ENCODE measurements at places on chromosomes 3 and 15.
A peak's percentile ranks its signal among the peaks of the same experiment; 100 is the strongest.

- no peak for DNase-seq
Measured at GRCh38 chr3:8503871-8504610, 2.4 kb downstream of the LMCD1 start.

- peak; percentile 50 for DNase-seq
Measured at GRCh38 chr3:136750209-136750896, 1.8 kb downstream of the STAG1 start.

- DNase-seq, result peak; percentile 60
Measured at GRCh38 chr3:36893137-36893557, 51.7 kb downstream of the TRANK1 start.

GRCh38 chr15:51853998-51854397, 24.5 kb downstream of the TMOD3 start:
- DNase-seq, result no peak

DNA sequence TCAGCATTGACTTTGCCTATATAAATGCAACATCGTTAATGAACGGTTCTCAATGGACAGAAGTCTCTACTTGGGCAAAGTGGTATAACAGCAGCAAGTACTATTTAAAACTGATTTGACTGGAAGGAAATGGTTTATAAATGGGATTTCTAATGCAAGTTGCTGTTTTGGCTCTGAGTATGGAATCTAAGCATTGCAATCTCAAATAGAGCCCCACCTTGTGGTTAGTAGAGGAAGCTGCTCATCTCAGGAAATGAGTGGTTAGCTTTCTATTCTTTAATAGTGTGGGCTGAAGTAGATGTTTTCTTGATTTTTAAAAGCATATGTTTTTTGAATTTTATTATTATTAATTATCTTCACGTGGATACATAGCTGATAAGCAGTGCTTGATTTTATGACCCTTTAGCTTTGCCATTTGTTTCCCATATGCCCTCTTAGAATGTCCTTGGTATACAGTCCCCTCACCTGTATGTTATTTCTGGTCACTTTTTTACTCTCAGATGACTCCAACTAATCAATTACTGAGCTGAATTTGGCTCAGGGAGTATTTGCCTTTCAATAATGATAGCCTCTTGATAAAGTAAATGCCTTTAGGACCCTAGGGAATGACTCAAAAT, 67.1 kb downstream of the OXSM start:
- DNase-seq, result peak; percentile 61

DNA sequence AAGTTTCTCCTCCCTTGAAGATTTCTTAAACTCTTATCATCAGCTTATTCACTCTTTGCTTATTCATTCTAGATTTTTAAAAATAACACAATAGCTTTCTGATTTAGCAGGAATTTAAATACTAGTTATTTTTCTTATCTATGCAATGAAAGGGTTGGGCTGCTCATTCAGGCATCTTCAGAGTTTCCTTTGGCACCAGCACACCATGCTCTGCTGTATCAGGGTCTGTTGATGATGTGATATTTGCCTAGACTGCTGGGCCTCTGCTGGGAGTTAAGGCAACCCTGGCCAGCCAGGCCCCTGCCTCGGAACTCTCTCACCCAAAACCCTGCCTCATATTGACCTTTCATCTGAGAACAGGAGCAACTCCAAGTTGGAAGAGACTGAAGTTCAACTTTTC, 35.0 kb downstream of the DRD3 start:
- DNase-seq, result no peak

- DNase-seq, result no peak
Measured at GRCh38 chr3:41356775-41357174, 157.5 kb downstream of the CTNNB1 start.

DNA sequence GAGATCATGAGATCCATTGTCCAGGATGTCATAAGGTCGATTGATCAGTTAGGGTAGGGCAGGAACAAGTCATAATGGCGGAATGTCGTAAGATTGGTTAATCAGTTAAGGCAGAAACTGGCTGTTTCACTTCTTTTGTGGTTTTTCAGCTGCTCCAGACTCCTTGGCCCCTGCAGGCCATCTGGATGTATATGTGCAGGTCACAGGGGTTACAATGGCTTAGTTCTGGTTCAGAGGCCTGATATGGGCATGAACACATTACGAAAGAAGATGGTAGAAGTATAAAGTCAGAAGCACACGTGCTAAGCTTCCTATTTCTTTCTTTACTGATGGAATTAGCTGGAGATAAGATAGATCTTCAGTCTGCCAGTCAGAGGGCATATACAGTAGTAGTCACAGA, 315.4 kb upstream of the LRRC3B start:
- DNase-seq, result no peak

GRCh38 chr3:172717493-172718088, 6.7 kb upstream of the NCEH1 start:
- DNase-seq, result peak; percentile 45

DNA sequence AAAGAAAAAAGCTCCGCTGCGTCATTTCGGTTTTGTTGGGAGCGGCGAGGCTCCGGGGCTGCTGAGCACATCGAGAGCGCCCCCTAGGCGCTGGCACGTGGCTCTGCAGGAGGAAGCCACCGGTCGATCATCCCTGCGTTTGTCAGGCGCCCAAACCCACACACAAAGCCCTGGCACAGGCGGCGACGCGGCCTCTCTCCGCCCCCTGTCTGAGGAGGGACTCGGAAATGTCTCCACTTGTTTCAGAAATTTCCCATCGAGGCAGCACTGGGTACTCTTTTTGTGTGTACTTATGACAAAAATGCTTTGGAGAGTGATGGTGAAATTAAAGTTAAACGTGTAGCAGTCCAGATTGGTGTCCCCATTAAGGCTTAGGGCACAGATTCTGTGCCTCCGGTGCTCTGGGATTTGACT, 407.3 kb upstream of the ONECUT1 start:
- DNase-seq, result peak; percentile 92

DNA sequence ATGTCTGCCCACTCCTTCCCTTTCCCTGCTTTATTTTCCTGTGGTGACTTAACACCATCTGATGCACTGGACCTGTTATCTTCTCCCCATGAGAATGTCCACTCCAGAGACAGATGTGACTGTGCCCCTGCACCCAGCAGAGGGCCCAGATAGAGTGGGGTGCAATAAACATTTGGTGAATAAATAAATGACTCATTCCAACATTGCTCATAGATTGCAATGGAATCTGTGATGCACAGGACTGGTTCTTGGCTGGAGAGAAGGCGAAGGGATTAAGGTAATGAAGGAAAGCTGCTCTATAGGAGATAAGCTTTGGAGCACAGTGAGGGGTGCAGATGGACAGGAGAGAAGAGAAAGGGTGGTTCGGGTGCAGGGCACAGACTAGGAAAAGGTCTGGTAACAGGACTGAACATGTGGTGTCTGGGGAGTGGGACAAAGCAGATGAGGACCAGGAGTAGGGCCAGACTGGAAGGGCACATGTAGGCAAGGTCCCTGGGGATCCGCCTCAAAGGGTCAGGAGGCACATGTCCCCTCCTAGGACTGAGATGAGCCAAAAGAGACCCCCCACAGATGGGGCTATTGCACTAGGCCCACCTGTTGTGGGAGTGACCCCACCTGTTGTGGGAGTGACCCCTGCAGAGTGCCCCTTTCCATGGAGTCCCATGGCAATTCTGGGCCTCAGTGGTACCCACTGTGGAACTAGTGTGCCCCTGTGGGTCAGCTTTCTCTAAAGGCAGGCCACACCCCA, 17.5 kb upstream of the POC1A start:
- DNase-seq, result no peak

All from RPMI8226 (cell line).